ENCODE measurements at places on chromosomes 16 and 17.
A peak's percentile ranks its signal among the peaks of the same experiment; 100 is the strongest.

DNA sequence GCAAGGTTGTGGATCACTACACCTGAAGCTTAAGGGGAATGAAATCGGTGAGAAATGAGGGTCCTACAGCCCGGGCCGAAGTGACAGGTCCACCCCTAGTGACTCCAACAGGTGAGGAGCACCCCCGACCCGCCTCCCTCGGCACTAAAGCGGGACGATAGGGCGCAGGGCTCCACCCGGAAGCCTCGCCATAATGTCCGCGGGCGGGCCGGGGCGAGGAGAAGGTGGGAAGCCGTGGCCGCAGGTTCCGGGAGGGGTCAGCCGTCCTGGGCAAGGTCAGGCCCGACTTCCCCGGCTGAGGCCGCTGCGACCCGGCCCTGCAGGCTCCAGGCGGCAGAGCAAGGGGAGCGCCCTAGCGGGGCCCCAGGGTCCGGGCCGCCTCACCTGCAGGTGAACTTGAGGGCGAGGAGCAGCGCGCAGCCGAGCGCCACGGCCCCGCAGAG, 543 bp downstream of the TXNDC11 start:
- peak; percentile 39 for DNase-seq

DNA sequence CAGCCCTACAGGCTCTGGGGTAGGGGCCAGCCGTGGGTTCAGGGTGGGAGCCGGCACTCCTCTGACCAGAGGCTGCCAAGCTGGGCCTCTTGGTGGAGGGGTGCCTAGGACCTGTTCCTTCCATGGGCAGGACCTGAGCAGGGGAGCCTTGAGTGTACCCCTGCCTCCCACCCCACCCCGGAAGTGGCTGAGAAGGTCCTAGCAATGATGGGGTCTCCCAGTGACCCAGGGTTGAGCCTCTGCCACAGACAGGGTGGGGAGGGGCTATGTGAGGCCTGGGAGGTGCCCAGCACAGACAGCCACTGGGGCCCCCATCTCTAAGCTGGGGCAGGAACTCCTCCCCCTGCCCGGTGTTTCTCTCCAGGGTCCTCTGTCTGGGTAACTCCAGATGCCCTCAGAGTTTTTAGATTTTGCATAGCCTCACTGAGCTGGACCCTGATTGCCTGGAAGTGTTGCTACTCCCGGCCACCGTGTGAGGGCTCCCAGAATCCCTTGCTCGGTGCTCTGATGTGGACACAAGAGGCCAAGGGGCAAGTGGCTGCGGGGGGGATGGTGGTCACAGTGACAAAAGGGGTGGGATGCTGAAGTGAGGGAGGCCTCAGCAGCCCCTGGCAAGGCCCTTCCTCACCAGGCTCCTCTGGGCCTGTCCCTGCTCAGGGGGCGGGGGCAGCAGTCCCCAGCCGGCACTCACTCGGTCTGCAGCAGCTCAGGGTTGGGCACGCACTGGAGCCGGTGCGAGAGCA, 6.4 kb upstream of the MTSS2 start:
- no peak for DNase-seq

DNA sequence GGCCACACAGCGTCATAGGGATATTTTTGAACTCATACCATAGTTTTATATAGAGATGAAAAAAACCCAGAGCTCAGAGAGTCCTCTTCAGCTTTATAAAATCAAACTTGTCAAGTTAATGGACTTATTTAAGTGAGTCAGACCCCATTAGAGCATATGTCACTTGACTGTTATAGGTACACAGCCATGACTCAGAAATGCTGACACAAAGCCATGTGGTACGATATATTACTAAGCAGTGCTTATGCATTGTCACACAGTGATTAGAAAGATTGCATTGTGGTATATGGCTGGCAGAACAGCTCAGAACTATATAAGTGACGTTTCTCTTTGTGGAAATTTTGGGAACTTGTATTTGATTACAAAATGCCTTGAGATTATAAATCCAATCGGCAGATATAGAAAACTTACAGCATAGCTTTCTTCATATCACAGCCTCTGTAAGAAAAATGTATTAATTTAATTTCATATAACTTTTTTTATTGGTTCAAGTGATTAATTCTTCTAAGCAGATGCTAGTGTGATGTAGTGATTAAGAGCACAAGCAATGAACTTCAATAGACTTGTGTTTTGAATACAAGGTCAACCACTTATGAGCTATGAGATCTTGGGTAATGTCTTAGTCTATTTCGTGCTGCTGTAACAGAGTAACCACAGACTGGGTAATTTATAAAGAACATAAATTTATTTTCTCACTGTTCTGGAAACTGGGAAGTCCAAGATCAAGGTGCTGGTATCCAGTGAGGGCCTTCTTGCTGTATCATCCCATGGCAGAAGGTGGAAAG, 25.8 kb upstream of the GINS3 start:
- DNase-seq: no peak

GRCh38 chr17:81440511-81441244, 45.4 kb downstream of the BAHCC1 start:
- DNase-seq: no peak

DNA sequence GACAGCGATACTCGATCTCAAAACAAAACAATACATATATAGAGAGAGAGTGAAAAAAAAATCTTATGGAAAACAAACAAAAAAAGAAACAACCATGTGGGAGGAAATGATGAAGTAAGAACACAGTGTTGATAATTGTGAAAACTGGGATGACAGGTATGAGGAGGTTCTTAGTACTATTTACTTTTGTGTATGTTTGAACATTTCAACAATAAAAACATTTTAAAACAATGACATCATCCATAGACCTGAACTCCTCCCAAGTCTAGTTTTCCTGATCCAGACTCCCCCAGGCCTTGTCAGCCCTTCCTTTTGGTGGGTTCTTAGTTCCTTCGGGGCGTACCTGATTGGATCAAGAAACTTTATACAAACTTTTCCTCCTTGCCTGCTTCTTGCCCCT, 51.7 kb downstream of the CCDC42 start:
- DNase-seq: no peak

GRCh38 chr17:51422634-51423033, 162.3 kb downstream of the UTP18 start:
- DNase-seq: no peak

- DNase-seq: no peak
Measured at GRCh38 chr17:48738803-48739526, 10.4 kb upstream of the HOXB13 start.

Measured in AG08396 (cell line).